ENCODE measurements at places on chromosomes 3 and 15.

DNA sequence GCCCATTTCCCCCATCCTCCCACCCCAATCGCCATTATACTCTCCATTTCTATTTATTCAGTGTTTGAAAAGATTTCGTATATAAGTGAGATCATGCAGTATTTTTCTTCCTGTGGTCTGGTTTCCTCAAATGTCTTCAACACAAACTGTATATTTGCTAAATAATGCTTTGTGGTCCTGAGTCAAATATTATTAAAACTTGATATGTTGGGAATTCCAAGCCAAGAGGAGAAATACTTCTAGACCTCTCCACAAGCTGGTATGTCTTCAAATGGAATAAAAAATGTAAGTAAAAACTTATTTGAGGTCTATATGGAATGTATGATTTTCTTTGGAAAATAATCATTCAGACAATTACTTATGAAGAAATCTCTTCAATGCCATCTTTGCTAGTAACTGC lies 122.5 kb upstream of the TSC22D2 start:
- DNase-seq = no peak

GRCh38 chr3:21654662-21655061 lies 96.3 kb downstream of the ZNF385D start:
- DNase-seq = no peak

- no peak for DNase-seq
Observed at GRCh38 chr3:136535906-136536305, 216.3 kb downstream of the STAG1 start.

GRCh38 chr15:52136442-52136980 lies 23.9 kb upstream of the BCL2L10 start:
- no peak for DNase-seq

DNA sequence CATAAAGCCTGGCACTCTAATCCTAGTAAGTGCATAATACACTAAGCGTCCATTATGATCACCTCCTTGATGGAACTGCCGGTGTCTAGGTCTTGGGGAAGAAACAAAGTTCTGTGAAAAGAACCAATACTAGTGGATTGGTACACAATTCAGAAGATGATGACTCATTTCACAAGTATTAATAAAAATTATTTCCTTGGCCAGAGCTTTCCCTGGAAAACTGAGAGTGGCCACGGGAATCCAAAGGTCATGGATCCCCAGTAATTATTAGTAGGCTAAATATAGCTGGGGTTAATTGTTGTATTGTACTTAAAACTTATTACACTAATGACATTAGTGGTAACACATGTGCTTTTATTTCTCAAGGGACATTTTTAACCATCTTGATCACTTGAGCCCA lies 808.0 kb upstream of the NR2F2 start:
- no peak for DNase-seq

- peak; percentile 72 for DNase-seq
Observed at GRCh38 chr15:50128266-50128665, 9.2 kb upstream of the ATP8B4 start.

GRCh38 chr3:54572197-54572895 lies 355.5 kb downstream of the LRTM1 start:
- no peak for DNase-seq

GRCh38 chr15:21267671-21268395 lies 172.5 kb downstream of the POTEB3 start:
- DNase-seq = no peak

- DNase-seq = no peak
Observed at GRCh38 chr3:14602006-14602803, 49.4 kb upstream of the CCDC174 start.

DNA sequence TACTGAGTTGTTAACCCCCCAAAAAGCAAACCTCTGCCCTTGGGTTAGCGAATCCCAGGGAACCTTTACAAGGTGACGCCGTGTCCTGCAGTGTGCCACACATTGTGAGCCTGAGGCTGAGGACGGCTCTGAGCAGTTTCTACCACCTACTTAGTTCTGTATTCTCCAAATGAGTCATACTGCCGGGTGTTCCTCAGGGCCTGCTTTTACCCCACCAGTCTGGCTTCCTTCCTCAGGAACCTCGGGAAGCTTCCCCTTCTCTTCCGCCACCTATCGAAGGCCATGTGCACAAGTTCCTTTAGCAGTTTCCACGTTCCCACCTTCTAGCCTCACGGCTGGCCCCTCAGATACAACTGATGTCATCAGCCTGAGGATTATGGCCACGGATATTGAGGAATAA lies 384.0 kb upstream of the TPM1 start:
- DNase-seq = no peak

GRCh38 chr3:71244153-71244825 lies 339.2 kb downstream of the FOXP1 start:
- DNase-seq = no peak

- DNase-seq = no peak
Observed at GRCh38 chr3:4770561-4770960, 208.7 kb upstream of the BHLHE40 start.

DNA sequence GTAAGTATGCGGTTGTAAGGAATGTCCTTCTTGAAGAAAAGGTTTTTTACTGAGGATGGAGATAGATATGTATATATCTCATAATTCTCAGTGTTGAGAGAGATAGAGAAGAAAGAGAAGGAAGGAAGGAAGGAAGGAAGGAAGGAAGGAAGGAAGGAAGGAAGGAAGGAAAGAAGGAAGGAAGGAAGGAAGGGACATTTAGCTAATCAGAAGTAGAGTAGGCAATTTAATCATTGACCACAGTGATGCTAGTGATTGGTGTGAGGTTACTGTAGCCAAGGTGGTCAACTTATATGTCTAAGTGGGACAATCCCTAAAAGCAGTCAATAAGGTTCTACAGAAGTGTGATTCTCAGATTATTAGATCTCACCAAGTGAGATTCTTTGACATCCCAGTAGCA lies 751.8 kb upstream of the CBLB start:
- no peak for DNase-seq

- no peak for DNase-seq
Observed at GRCh38 chr3:74614107-74614967, at the start of gene CNTN3. CNTN3 (minus strand) TSS chr3:74614659; CDS start chr3:74521112, 93,547 bp downstream.

- DNase-seq = no peak
Observed at GRCh38 chr15:83671603-83672002, 17.7 kb downstream of the ADAMTSL3 start.

DNA sequence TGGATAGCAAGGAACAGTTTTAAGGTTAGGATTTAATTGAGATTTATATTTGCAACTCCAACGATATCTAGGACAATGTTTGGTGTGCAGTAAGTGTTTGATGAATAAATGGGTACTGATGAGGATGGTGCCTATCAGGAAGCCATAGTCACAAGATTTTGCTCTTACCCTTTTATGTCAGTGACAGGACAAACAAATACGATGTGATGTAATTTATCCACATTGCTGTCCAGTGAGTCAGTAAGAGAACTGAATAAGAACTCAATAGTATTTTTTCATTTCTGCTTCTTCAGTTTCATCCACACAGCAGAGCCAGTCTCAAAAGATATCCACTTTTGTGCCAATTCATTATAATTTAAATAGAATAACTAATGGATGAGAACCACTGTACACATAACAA lies 18.5 kb downstream of the C3orf85 start:
- no peak for DNase-seq
